ENCODE measurements at places on chromosomes 11 and 22. TPM values are rescaled to one million over a fixed set of nuclear protein-coding genes. Genes with fewer than 3 reads are reported as not detected.

GRCh38 chr11:4019891-4020290, 74.7 kb upstream of the RRM1 start:
- H3K4me3 ChIP-seq: no peak overlapping the region
- H3K27me3 ChIP-seq: no peaks in the 10 kb centered on the region
- H3K27ac ChIP-seq: no peak overlapping the region
- DNase-seq: no peak
- H3K4me1 ChIP-seq: peaks cover 52% of the 10 kb centered on the region

DNA sequence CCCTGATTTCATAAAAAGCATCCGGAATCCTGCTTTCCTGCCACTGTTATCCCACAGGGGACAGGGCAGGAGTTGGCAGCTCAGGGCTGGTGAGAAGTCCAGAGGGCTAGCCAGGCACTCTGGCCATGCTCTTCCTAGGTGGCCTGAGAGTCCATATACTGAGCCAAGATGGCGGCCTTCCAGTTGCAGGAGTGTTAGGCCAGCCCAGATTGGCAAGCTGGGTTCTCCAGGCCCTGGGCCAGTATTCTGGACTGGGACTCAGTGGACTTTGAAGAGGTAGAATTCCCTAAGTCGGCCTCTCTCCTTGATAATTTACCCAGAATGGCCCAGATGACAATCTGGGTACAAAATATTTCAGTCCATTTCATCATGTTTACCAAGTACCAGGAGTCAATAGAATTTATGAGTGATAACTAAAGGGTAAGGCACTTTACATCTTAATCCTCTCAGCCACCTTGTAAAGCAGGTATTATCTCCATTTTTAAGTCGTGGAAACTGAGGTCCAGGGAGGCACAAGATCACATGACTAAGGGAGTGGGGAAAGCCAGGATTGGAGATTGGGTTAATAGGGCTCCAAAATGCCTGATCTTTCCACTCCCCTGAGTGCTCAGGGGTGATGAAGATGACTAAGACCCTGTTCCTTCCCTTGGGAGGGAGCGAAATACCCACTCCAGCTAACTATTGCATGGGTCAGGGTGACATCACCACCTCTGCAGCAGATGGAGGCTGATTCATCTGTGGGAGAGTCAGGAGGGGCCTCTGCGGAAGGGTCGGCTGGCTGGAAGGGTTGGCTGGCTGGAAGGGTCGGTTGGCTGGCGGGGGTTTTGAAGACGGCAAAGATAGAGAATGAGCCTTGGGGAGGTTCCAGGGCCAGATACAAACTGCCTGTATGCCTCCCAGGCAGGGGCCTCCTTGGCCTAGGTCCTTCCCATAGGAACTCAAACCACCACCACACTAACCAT, 1.2 kb upstream of the MICALL1 start:
- H3K36me3 ChIP-seq: no peaks in the 10 kb centered on the region
- peak overlapping the region; percentile 74 for H3K4me3 ChIP-seq
- peaks cover 25% of the 10 kb centered on the region for H3K4me1 ChIP-seq
- DNase-seq: no peak

- H3K27ac ChIP-seq: no peak overlapping the region
- no peak overlapping the region for H3K4me3 ChIP-seq
- H3K36me3 ChIP-seq: no peaks in the 10 kb centered on the region
Measured at GRCh38 chr11:80338231-80338630, 897.4 kb upstream of the TENM4 start.

DNA sequence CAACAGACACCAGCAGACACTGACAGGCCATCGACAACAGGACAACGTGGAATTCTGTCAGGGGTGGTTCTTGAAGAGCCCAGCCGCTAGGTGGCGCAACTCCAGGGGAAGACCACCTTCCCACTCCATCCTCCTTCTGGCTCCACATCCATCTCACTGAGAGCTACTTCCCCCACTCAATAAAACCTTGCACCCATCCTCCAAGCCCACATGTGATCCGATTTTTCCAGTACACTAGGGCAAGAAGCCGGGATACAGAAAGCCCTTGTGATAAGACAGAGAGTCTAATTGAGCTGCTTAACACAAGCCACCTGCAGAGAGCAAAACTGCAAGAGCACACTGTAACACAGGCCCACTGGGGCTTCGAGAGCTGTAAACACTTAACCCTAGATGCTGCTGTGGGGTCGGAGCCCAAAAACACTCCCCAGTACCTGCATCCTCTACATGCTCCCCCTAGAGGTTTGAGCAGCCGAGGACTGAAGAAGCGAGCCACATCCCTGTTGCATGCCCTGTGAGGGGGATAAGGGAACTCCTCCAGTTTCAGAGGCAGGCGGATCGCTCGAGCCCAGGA, 11.5 kb upstream of the RAB39A start:
- H3K4me3 ChIP-seq: no peak overlapping the region
- peak; percentile 64 for DNase-seq
- no peaks in the 10 kb centered on the region for H3K36me3 ChIP-seq
- no peak overlapping the region for H3K27ac ChIP-seq
- peaks cover 6% of the 10 kb centered on the region for H3K27me3 ChIP-seq

GRCh38 chr11:36273110-36273509, 16.1 kb downstream of the COMMD9 start:
- DNase-seq: no peak
- no peaks in the 10 kb centered on the region for H3K27me3 ChIP-seq
- H3K4me3 ChIP-seq: no peak overlapping the region
- H3K27ac ChIP-seq: no peak overlapping the region
- no peaks in the 10 kb centered on the region for H3K4me1 ChIP-seq
- peaks cover 22% of the 10 kb centered on the region for H3K36me3 ChIP-seq

DNA sequence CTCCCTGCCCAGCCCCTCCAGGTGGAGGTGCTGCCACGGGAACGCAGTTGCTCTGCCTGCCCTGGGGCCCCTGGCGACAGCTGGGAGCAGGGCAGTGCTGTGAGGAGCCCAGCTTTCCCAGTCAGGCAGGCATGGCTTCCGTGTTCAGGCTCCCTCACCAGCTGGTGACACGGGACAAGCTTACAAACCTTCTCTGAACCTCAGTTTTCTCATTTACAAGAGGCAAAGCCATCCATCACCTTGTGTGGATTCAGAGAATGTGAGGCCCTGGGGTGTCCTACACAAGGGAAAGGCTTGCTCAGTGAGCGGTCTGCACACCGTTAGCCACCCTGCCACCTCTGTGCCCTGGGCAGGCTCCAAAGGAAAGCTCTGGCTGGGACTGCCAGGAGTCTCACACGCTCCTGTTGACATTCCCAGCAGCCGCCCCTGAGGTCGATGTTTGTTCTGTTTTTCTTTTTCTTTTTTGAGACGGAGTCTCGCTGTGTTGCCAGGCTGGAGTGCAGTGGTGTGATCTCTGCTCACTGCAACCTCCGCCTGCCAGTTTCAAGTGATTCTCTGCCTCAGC, 23.5 kb downstream of the SUN2 start:
- H3K27ac ChIP-seq: peak overlapping the region; percentile 41
- no peak for DNase-seq
- H3K36me3 ChIP-seq: peaks cover 13% of the 10 kb centered on the region
- H3K27me3 ChIP-seq: no peaks in the 10 kb centered on the region
- H3K4me1 ChIP-seq: peaks cover 29% of the 10 kb centered on the region

- no peak overlapping the region for H3K27ac ChIP-seq
- DNase-seq: no peak
- H3K27me3 ChIP-seq: peaks cover 9% of the 10 kb centered on the region
- no peaks in the 10 kb centered on the region for H3K4me1 ChIP-seq
- H3K36me3 ChIP-seq: no peaks in the 10 kb centered on the region
Measured at GRCh38 chr11:33942954-33943353, 51.1 kb upstream of the LMO2 start.

- H3K27me3 ChIP-seq: no peaks in the 10 kb centered on the region
- H3K4me3 ChIP-seq: peak overlapping the region; percentile 95
- no peak for DNase-seq
- H3K27ac ChIP-seq: peak overlapping the region; percentile 97
- peaks cover 24% of the 10 kb centered on the region for H3K36me3 ChIP-seq
Measured at GRCh38 chr22:36528341-36528740, 625 bp downstream of the EIF3D start.

Gene MIAT
- total RNA-seq: 12.6 TPM

DNA sequence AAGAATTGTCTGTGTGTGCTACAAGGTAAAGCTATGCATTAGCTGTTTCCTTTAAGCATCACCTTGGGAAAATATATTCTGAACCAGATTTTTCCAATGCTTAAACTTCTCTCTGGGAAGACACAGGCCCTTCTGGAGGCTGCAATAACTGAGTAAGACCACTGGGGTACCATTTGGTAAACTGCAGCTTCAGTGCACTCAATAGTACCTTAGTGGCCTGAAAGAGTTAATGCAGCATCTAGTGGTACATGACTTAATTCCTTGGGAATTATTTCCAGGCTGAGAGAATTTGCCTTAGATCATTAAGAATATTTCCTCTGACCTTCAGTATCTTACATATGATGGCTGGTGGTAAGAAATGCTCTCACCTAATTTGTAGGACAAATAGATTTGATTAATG, 727.4 kb downstream of the DLG2 start:
- H3K27ac ChIP-seq: no peak overlapping the region
- no peak overlapping the region for H3K4me3 ChIP-seq
- H3K27me3 ChIP-seq: no peaks in the 10 kb centered on the region
- no peak for DNase-seq
- no peaks in the 10 kb centered on the region for H3K4me1 ChIP-seq
- peaks cover 6% of the 10 kb centered on the region for H3K36me3 ChIP-seq

DNA sequence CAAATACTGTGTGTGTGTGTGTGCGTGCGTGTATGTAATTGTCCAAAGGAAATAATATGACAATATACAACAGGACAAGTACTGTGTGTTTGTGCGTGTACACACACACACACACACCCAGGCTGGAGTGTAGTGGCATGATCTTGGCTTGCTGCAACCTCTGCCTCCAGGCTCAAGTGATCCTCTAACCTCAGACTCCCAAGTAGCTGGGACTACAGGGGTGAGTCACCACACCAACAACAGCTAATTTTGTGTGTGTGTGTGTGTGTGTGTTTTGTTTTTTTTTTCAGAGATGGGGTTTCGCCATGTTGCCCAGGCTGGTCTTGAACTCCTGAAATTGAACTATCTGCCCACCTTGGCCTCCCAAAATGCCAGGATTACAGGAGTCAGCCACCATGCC, 61.5 kb downstream of the NUP98 start:
- DNase-seq: no peak
- H3K4me3 ChIP-seq: no peak overlapping the region
- H3K4me1 ChIP-seq: peaks cover 3% of the 10 kb centered on the region
- peaks cover 23% of the 10 kb centered on the region for H3K36me3 ChIP-seq
- H3K27me3 ChIP-seq: no peaks in the 10 kb centered on the region

Gene IGF2
- 0.17 TPM for total RNA-seq

GRCh38 chr11:87743007-87743406, 432.2 kb downstream of the RAB38 start:
- DNase-seq: no peak
- no peak overlapping the region for H3K27ac ChIP-seq
- H3K27me3 ChIP-seq: no peaks in the 10 kb centered on the region
- H3K36me3 ChIP-seq: no peaks in the 10 kb centered on the region

DNA sequence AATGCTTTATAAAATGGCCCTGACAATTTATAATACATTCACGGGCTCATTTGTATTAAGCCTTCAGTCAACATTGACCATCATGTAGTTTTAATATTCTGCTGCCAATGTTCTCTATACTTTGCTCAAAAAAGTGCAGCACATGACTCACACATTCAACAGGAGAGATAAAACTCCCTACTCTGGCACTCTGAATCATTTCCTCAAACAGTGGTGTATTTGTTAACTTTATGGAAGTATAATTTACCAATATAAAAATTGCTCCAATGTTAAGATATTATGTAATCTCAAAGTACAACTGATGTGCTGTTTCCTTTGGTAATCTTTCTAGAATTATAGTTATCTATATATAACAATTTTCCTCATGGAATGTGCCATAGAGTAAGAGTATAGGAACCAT, 39.9 kb downstream of the MAML2 start:
- no peak overlapping the region for H3K4me3 ChIP-seq
- no peaks in the 10 kb centered on the region for H3K27me3 ChIP-seq
- peak overlapping the region; percentile 17 for H3K27ac ChIP-seq
- H3K36me3 ChIP-seq: no peaks in the 10 kb centered on the region
- peaks cover 40% of the 10 kb centered on the region for H3K4me1 ChIP-seq

GRCh38 chr11:134578807-134579723, 167.0 kb upstream of the B3GAT1 start:
- peaks cover 20% of the 10 kb centered on the region for H3K27me3 ChIP-seq
- H3K27ac ChIP-seq: no peak overlapping the region
- peaks cover 31% of the 10 kb centered on the region for H3K4me1 ChIP-seq
- H3K36me3 ChIP-seq: no peaks in the 10 kb centered on the region

DNA sequence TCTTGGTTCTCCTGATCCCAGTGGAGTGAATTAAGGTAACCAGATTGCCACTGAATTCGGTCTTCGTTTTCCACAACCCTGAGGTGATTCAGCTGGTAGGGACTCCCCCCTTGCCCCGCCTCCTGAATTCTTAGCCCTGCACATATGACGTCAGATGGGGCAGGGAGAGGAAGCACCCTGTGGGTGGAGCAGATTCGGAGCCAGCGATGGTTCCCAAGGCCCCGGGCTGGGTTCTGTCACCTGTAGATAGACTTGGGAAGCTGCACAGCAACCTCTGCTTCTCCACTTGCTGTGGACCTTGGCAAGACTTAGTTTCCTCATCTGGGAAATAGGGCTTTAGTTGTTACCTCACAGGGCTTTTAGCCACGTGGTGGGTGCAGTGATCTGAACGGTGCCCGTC, 67.8 kb downstream of the CTTN start:
- no peak overlapping the region for H3K4me3 ChIP-seq
- peaks cover 5% of the 10 kb centered on the region for H3K4me1 ChIP-seq
- H3K27me3 ChIP-seq: peaks cover 40% of the 10 kb centered on the region
- DNase-seq: no peak

- no peaks in the 10 kb centered on the region for H3K4me1 ChIP-seq
- H3K27me3 ChIP-seq: no peaks in the 10 kb centered on the region
- no peak overlapping the region for H3K4me3 ChIP-seq
- no peak for DNase-seq
Measured at GRCh38 chr11:131838016-131838415, 467.6 kb downstream of the NTM start.

GRCh38 chr11:8106679-8107078, 25.7 kb downstream of the TUB start:
- H3K4me1 ChIP-seq: no peaks in the 10 kb centered on the region
- no peak overlapping the region for H3K4me3 ChIP-seq
- peaks cover 3% of the 10 kb centered on the region for H3K27me3 ChIP-seq
- H3K27ac ChIP-seq: no peak overlapping the region
- DNase-seq: no peak
- no peaks in the 10 kb centered on the region for H3K36me3 ChIP-seq

- DNase-seq: no peak
- H3K36me3 ChIP-seq: no peaks in the 10 kb centered on the region
- H3K4me1 ChIP-seq: no peaks in the 10 kb centered on the region
Measured at GRCh38 chr11:79396674-79397073, 44.2 kb downstream of the TENM4 start.

GRCh38 chr22:45952151-45952550, 24.8 kb downstream of the WNT7B start:
- no peak overlapping the region for H3K27ac ChIP-seq
- no peaks in the 10 kb centered on the region for H3K36me3 ChIP-seq
- H3K4me3 ChIP-seq: no peak overlapping the region
- DNase-seq: no peak
- peaks cover 12% of the 10 kb centered on the region for H3K27me3 ChIP-seq
- H3K4me1 ChIP-seq: no peaks in the 10 kb centered on the region

Gene DDI1
- not detected for total RNA-seq

- no peaks in the 10 kb centered on the region for H3K27me3 ChIP-seq
- H3K4me1 ChIP-seq: no peaks in the 10 kb centered on the region
- H3K36me3 ChIP-seq: peaks cover 4% of the 10 kb centered on the region
- H3K4me3 ChIP-seq: no peak overlapping the region
- H3K27ac ChIP-seq: no peak overlapping the region
- DNase-seq: no peak
Measured at GRCh38 chr11:131441051-131441810, 70.8 kb downstream of the NTM start.

GRCh38 chr11:34448223-34448994, 9.7 kb downstream of the CAT start:
- peaks cover 30% of the 10 kb centered on the region for H3K4me1 ChIP-seq
- H3K27me3 ChIP-seq: no peaks in the 10 kb centered on the region
- DNase-seq: no peak
- H3K27ac ChIP-seq: no peak overlapping the region
- peaks cover 5% of the 10 kb centered on the region for H3K36me3 ChIP-seq
